ENCODE measurements at places on chromosomes 5 and 9. TPM values are rescaled to one million over a fixed set of nuclear protein-coding genes. Genes with fewer than 3 reads are reported as not detected.
A peak's percentile ranks its signal among the peaks of the same experiment; 100 is the strongest.

- H3K36me3 ChIP-seq: no peaks in the 10 kb centered on the region
- H3K27ac ChIP-seq: no peak overlapping the region
- no peak for DNase-seq
- H3K4me3 ChIP-seq: no peak overlapping the region
Observed at GRCh38 chr9:27425827-27426510, 98.1 kb upstream of the IFNK start.

DNA sequence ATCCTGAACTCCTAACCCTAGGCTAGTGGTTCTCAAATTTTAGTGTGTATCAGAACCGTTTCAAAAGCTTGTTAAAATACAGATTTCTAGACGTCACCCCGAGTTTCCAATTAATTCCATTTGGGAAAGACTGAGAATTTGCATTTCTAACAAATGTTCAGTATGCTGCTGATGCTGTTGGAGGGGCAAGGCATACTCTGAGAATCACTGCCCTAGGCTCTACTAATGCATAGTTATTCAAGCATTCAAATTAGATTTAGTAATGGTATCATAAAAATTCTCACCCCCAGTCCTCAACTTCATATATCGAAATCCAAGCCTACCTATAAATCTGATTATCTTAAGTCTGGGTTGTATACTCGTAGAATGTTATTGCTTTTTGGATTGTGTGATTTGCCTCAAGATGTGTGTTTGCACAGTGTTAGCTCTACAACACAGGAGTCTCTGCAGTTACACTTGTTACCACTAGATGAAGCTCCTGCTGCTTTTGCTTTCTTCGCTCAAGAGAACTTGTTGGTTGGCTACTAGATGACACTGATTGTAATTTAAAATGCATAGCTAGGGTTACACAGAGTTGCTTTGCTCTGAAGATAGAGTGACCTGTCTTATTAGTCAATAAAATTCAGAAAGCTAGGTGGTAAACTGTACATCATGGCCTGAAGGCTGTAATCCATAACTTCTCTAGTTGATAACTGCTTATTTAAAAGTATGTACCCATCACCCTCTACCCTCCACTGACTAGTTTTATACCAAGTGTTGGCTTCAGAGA lies 7.5 kb upstream of the ERAP2 start:
- no peaks in the 10 kb centered on the region for H3K4me1 ChIP-seq
- DNase-seq: peak; percentile 79
- H3K36me3 ChIP-seq: no peaks in the 10 kb centered on the region
- peaks cover 7% of the 10 kb centered on the region for H3K27me3 ChIP-seq
- H3K27ac ChIP-seq: no peak overlapping the region
- no peak overlapping the region for H3K4me3 ChIP-seq

DNA sequence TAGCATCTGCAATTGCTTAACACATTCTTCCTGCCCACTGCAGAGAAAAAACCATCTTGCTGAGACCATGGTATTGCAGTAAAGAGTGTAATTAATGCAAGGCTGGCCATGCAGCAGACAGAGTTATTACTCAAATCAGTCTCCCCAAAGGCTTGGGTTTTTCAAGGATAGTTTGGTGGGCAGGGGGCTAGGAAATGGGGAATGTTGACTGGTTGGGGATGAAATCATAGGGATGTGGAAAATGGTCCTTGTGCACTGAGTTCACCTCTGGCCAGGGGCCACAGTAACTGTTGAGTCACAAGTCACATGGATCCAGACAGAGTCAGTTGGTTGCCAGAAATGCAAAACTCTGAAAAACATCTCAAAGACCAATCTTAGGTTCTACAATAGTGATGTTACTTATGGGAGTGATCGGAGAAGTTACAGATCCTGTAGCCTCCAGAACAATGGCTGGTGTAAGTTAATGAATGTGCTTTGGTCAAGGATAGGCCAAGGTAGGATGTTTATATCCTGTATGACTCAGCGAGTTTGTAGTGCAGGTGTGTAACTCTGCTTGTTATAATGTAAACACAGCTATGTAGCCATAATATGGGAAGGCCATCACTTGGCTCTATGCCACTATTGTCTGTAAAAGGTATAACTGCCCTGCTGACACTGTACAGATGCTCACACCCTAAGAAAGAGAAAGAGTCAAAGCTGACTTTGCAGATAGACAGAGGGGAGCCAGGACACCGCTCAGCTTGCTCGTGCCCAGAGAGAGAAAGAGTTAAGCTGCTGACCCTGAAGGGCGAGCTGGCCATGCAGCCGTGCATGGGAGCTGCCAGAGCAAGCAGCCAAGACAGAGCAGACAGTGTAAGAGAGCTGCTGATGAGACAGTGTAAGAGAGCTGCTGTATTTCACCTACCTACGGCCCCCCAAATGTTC lies 27.2 kb downstream of the C9orf152 start:
- H3K4me3 ChIP-seq: no peak overlapping the region
- no peak overlapping the region for H3K27ac ChIP-seq
- H3K4me1 ChIP-seq: no peaks in the 10 kb centered on the region
- DNase-seq: peak; percentile 32
- H3K36me3 ChIP-seq: no peaks in the 10 kb centered on the region

The C9 gene
- 0.05 TPM for total RNA-seq

The SPATA31D3 gene
- not detected for total RNA-seq
